ENCODE measurements at places on chromosomes 1 and 21.

GRCh38 chr1:114033961-114034360 lies 54.7 kb downstream of the OLFML3 start:
- no peak for DNase-seq

GRCh38 chr1:179121159-179121938 lies 39.5 kb downstream of the TOR3A start:
- peak; percentile 35 for DNase-seq

GRCh38 chr1:27755286-27755685 lies 17.7 kb upstream of the STX12 start:
- DNase-seq, result no peak

DNA sequence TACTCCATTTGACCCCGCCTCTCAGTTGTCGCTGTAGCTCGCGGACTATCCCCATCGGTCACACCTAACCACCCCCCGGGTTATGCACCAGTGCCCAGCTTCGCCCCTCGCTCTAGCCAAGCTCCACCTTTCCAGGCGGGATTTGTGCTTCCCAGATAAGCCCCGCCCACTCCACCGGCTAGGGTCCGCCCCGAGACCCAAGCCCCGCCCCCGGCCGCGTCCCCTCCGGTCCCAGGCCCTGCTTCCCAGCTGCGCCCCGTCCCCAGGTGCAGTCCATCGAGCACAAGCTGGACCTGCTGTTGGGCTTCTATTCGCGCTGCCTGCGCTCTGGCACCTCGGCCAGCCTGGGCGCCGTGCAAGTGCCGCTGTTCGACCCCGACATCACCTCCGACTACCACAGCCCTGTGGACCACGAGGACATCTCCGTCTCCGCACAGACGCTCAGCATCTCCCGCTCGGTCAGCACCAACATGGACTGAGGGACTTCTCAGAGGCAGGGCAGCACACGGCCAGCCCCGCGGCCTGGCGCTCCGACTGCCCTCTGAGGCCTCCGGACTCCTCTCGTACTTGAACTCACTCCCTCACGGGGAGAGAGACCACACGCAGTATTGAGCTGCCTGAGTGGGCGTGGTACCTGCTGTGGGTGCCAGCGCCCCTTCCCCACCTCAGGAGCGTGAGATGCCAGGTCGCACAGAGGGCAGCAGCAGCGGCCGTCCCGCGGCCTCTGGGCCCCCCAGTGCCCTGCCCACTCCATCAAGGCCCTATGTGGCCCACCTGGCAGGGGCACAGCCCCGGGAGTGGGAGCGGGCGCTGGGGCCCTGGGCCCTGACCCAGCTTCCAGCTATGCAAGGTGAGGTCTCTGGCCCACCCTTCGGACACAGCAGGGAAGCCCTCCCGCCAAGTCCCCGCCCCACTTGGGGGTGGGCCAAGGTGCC lies 23.9 kb downstream of the CITED4 start:
- DNase-seq, result no peak

DNA sequence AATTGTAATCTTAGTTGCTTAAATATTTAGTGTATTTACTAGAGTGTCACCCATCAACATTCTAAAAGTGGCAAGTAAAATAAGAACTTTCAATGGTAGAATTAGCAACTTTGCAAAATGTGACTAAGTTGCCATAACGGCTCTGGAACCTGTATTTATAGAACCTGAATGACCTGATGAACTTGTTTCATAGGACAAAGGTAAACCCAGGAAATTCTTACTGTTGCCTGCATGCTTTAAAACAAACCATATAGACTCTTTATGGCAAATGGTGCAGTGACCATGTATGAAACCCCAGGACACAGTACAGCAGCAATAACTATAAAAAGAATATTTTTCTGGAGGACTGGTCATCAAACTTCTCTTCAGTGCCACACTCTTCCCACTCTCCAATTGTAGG lies 22.9 kb downstream of the AK2 start:
- DNase-seq, result no peak

GRCh38 chr1:59549903-59550302 lies 253.0 kb downstream of the FGGY start:
- DNase-seq, result peak; percentile 67

DNA sequence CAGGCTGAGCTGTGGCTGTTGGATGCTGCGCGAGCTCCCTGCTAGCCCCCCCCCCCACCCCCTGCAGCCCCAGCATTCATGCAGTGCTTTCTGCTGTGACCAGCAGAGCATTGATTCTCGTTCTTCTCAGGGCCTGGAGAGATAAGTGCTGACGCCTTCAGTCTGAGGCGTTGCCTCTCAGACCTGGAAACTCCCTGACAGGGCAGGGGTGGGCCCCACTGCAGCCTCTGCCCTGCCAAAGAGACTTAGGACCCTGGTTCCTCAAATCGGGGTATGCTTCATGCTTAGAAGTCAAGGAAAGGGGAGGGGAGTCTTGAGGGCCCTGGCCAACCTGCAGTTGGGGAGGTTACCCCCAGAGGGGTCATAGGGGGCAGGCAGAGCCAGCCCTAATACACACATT lies 38.5 kb downstream of the PTPRF start:
- no peak for DNase-seq

GRCh38 chr1:99727575-99728185 lies 38.8 kb downstream of the FRRS1 start:
- no peak for DNase-seq

GRCh38 chr1:91022518-91022929 lies 689 bp upstream of the ZNF644 start:
- DNase-seq, result no peak

- no peak for DNase-seq
Observed at GRCh38 chr1:195394567-195394966, 1213.7 kb downstream of the KCNT2 start.

- no peak for DNase-seq
Observed at GRCh38 chr21:42578034-42578433, 64.4 kb downstream of the SLC37A1 start.

DNA sequence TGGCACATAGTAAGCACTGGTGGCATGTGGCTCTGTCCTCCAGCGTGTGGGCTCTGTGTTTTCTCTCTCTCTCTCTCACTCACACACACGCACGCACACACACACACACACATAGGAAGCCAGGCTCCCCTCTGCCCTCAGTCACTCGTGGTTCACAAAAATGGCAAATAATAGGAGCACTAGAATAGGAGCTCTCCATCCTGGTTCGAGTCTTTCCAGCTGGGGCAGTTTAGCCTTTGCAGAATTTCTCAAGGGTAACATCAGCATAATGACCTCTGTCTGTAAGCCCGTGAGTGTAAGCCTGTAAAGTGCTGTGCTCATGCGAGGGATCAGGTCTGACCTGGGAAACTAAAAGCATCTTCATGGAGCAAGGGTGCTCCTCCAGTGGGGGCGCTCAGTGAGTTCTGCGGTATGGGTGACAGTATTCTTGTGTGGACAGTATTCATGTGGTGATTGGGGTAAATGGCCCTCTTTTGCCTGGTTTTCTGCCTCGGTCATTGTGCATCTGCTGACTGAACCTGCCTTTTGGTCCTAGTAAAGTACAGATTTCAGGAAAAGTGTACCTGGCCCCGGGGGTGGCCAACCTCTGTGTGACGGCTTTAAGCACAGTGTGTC lies 842 bp upstream of the ZC3H12A start:
- DNase-seq, result no peak

DNA sequence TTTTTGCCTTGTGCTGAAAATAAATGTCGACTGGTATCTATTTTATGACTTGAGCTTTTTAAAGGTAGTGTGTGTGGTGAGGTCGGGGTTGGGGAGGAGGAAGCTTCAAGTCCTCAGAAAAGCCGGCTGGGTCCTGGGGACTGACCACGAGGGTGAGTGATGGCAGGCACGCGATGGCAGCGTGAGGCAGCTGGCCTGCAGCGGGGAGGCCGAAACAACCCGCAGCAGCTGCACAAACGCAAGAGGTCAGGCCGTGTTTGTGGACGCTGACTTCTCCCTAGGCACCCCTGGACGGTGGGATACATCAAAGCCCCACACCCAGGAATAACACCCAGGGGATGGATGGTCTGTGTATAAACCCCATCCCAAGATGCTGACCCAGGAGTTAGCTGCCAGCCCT lies 51.4 kb downstream of the ZBTB18 start:
- no peak for DNase-seq

GRCh38 chr1:36397378-36398230 lies at the start of gene LSM10:
Gene LSM10 (minus strand): TSS chr1:36397908. CDS start chr1:36394129, 3,779 bp downstream.
- DNase-seq, result peak; percentile 93

DNA sequence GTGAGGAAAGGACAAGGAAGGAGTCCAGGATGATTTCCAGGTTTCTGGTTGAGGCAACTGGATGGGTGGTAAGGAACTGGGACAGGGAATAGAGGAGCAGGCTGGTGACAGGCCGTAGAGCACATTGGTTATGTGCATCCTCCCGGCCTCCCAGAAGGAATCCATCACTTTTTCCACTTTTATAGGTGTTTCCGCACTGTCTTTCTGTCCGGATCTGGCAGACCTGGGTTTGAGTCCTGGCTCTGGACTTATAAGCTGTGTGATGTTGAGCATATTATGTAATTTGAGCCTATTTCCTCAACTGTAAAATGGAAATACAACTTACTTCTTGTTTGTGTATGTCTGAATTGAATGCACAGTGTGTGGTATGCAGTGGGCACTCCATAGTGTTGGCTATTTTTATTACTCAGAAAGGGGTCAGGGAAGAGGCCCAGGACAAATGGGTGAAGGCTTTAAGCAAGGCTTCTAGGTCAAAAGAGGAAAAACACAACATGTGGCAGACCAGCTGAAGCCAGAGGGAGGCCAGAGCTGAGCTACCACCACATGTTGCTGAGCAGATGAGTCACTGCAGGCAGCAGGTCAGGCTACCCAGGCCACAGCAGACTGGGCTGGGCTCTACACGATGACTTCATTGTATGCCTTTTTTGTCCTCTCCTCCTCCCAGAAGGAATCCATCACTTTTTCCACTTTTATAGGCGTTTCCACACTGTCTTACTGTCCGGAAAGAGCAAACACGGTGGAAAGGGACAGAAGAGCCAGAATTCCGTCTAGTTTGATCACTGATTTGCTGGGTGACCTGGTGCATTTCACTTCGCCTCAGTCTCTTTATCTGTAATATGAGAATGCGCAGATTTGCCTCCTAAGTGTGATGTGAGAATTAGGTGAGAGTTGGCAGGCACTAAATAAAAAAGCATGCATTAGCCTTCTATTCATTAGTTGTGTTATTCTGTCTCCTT lies 791 bp upstream of the MAST2 start:
- DNase-seq, result peak; percentile 34

DNA sequence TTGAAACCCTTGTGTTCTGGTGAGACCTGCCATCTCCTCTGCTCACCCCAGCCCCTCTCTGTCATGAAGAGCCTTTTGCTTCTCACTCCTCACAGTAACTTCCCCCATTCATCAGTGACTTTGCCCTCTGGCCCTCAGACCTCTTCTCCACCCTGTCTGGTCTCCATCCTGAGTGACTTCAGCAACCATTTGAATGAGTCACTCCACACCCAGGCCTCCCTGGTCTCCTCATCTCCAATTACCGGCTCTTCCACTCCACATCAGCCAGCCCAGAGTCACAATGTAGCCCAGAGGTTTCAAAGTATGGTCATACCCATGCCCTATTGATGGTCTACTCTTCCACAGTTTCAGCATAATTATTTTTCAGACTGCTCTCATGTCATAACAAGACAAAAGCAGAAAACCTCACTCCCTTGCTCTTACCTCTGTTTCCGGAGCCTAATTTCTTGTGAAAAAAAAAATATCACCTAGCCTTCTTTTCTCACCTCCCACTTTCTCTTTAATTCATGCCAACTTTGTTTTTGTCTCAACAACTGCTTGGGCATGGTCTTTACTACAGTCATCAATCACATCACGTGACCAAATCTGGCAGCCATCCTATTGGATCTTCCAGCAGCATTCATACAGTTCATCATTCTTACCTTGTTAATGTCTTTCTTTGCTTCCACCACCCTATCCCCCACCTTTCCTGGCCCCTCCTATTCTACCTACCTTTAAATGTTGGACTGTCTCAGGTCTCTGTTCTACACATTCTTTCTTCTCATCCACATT lies 35.6 kb upstream of the NEK7 start:
- DNase-seq, result no peak

DNA sequence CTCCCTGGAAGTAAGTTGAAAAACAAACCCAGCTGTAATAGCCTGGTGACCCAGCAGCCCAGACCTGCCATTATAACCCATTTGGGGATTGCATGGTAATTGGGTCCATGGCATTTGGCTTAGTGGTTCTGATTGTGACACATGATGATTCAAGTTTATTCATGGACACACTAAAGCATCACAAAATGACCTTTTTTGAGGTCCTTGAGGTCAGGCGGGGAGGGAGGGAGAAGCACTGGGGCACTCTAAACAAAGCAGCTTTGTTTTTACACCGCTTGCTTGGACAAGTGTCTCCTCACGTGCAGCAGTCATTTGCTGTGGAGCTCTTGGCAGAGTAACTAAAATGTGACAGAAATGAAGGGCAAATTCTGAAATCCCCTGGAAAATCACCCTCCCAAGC lies 241.0 kb upstream of the SGIP1 start:
- DNase-seq, result no peak

GRCh38 chr21:42654913-42655795 lies 1.7 kb downstream of the PDE9A start:
- no peak for DNase-seq

GRCh38 chr1:67690018-67690363 lies 5.0 kb downstream of the GADD45A start:
- no peak for DNase-seq

- no peak for DNase-seq
Observed at GRCh38 chr1:190320952-190321351, 156.7 kb downstream of the BRINP3 start.

DNA sequence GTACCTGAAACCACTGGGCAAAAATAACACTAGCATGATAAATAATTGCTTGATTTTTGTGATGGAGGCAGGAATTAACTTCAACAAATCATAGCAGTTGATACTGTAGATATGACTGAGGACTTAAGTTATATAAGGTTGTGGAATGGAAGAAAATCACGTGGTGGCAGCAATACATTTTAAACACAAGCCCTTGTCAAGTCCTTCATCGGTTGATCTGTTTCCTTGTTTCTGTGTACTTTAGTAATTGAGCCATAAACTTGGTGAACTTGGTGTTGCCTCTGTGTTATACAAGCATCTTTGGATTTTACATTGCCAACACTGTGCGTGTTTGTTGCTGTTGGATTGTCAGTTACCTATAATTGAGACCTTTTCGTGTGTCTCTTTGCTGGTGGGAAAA lies 114.4 kb downstream of the CAMTA1 start:
- DNase-seq, result no peak

DNA sequence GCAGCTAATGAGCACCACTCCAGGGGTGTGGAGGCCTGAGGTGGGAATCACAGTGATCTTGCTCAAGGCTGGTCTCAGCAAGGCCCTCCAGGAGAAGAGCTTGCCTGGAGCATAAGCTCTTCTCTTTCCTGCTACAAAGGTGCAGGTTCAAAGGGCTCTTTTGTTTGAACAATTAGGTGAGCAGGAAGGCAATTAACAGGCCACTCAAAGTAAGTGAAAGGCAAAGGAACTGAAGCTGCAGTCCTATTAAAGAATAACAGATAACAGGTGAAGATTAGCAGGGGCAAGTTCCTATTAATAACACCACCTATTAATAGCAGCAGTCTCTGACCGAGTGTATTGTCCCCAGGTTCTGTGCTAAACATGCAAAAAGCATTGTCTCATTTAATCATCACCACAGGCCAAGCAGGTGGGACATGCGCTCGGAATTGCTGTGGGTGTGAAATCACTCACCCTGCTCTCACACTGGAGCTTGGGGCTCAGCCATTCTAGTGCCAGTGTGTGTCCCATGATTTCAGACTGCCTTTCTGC lies 113.8 kb downstream of the RHOU start:
- no peak for DNase-seq

- DNase-seq, result no peak
Observed at GRCh38 chr1:63678200-63678599, 85.0 kb downstream of the PGM1 start.

Measured in right lung (tissue), 10 donors.